Posterior cingulate gyrus (tissue), 11 donors: ENCODE measurements at places on chromosomes 2 and 18.

DNA sequence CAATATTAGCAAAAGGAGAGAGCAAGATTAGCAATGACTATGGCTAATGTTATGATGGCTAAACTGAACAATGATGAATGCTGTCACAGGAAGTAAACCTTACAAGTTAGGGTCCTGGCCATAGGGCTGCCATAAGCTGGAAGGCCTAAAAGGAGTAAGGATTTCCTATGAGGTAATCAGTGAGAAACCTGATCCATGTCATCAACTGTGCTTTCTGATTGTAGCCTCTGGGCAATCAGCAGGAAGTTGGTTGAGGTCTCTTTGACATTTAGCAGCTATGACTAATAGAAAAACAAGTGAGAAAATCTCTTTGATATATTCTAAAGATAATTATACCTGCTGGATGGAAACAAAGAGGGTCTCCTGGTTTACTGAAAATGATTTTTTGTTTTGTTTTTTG lies 193.0 kb downstream of the RAB3GAP1 start:
- DNase-seq, result no peak

DNA sequence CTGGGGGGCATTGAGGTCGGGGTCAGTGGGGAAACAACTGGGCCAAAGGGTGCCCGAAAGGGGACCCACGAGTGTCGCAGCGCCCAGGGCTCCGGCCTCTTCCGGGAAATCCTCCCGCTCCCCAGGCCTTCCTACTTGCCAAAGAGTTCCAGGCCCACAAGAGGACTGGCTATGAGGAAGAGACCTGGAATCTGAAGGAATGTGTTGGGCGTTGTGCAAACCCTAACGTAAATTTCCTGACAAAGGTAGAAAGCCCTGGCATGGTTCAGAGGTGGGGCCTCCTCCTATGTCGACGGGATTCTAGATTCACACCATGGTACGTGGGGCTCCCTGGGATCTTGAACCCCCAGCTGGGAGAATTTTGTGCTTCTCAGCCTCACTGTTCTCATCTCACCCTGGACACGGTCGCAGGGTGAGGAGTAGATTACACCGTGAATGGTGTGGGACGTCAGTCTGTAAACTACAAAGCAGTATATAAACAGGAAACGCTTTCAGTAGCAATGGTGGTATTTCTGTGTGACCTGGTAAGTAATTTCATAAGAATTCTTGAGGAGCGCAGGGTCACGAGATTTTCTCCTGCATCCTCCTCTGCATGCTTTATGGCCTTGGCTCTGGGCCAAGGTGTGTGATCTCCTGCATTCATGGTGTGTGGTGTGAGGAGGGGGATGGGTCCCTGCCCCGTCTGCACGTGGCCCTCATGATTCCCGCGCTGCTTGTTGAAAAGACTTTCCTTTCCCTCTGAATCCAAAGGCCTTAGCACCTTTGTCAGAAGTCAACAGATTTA lies 868 bp downstream of the HSBP1L1 start:
- DNase-seq, result peak; percentile 76

DNA sequence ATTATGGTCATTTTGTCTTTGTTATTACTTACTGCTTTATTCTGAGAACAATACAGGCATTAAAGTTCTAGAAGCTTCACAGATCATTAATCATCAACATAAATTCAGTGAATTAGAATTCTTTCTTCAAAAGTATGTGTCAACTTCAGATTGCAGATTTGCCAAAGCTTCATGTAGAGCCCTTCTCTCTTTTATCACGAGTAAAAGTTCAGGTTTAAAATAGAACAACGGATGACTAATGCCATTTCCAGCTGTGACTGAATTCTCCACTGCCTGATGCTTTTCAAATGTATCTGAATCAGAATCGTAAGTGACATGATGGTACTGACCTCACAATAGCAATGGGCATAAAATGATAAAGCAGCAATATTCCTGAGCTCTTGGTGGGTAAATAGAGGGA lies 116.0 kb downstream of the ABCA12 start:
- no peak for DNase-seq

DNA sequence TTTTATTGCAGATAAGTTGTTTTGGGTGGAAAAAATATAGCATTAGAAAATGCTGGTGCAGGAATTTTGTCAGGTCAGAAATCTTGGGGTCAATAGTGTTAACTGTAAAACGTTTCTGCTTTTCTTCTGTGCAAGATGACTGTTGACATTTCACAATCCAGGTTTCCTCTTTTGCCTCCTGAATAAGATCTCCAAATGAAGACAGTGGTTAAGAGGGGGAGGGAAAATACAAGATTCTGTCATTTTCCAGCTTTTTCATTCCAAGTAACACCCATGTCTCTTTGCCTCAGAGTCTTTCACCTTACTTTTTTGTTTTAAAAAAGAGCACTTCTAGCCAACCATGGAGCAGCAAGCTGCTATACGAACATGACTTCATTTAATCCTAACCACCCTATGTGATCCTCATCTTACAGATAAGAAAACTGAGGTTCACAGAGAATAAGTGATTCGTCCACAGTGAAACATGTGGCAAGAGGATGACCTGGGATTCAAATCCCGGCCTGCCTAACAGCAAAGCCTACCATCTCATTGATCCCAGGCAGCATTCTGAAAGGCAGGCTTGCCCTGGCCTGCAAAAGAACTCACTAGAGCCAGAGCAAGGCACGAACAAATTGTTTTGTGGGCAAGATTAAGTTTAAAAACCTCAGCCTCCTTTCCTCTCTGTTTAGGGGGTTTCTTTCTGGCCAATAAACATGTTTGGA lies 3.0 kb downstream of the PLEK start:
- no peak for DNase-seq

DNA sequence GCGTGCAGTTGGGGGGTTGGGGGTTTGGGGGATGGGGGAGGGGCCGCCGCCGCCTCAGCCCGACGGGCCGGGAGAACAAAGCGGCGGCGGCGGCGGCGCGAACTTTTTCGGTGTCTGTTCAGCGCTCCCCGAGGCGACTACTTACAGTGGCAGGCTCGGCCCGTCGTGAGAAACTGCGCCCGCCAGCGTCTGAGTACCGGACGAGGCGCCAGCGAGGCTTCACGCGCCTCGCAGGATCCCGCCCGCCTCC lies 172 bp downstream of the PRKD3 start:
- peak; percentile 57 for DNase-seq

- DNase-seq, result no peak
These were observed 234.2 kb downstream of the TTC32 start for GRCh38 chr2:19667536-19667949.

DNA sequence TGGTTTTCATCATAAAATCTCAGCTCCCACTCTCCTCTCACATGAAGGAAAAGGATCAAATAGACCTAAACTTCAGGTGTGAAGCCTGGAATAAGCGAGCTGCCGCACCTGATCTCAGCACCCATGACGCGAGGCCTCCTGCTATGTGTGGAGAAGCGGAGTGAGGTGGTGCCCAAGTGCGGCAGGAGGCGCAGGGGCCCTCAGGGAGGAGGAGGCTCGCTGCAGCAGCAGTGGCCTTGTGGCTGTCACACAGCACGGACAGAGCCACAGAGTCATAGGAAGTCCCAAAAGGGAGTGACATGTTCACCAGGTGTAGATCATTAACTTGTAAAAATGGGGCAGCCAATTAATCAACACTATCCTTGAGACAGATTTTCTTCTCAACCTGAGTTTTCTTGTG lies 9.1 kb downstream of the SCLY start:
- no peak for DNase-seq

DNA sequence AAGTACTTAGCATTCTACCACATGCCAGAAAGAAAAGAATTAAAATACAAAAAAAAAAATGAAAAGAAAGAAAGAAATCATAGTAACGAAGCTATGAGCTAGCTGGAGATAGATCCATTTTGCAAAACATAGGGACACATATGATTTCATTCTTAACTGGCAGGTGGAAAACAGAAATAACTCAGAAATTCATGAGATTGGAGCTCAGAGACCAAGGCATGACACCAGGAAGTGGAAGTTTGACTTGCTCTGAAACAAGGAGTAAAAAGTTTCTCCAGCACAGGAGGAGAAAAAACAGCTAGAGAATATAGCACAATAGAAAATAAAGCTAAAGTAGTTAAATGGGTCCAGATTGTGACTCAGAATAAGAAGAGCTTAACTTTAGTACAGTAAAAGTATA lies 278.1 kb downstream of the ZEB2 start:
- no peak for DNase-seq

DNA sequence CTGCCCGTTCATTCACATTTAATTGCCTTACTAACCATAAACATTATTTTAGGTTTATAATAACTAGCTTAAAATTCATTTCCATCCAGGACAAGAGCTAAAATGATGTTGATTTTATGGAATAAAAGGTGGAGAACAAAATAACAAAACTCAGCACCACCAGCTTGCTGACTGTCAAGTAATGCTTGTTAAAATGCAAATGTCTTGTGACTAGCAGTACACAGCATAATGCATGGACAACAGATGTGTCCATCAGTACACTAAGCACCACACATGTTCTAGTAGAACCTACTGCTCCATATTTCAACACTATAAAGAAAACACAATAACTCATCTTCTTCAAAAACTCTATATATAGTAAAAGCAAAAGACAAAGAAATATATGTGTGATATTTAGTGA lies 224.7 kb upstream of the SMAD7 start:
- DNase-seq, result no peak

DNA sequence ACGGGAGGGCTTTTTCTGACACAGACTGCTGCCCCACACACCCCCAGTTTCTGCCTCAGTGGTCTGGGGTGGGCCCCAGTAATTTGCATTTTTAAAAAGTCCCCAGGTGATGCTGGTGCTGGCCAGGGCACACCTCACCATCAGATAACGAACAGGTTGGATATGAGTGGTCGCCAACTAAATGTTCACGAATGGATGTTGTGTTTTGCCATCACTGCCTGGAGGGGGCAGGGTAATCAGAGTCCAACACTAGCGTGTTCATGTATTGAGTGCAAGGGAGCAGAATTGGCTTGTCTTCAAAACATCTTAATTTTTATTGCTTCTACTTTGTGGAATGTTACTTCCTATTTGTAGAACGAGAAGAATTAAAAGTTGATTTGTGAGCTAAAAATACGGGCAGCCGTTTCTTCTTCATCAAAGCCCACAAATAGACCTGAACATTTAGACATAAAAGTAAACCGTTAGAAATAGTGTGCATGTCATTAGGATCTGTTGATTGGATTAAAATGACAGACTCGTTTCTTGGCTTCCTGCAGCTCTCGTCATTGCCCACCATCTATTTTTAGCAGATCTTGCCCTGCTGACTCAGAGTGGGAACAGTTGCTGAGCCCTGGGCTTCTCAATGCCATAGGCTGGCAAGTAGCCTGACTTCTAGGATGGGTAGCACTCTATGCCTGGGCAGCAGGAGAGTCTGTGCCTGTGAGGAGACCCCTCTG lies 45.2 kb downstream of the NCK2 start:
- DNase-seq, result peak; percentile 39

GRCh38 chr2:125630377-125630776 lies 1025.6 kb upstream of the GYPC start:
- DNase-seq, result no peak

- DNase-seq, result no peak
These were observed 20.4 kb downstream of the GALNT3 start for GRCh38 chr2:165773684-165774083.
